ENCODE measurements at places on chromosomes 13 and 19. TPM values are rescaled to one million over a fixed set of nuclear protein-coding genes. Genes with fewer than 3 reads are reported as not detected.

DNA sequence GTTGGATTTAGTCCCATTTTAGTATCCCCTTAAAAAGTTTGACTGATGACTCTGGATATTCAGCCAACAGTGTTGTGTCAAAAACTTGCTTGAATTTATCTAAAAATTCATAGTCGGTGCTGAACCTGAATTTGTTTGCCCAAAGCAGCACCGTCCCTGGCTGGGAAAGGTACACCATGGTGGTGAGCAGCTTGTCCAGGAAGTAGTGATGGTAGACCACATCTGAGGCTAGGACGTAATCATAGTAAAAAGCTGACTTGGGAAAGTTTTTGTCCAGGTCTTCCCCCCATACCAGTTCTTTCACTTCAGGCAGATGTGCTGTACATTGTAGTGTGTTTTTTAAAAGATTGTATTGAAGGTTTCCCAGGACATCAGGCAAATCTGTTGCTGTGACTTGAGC, 8.8 kb downstream of the METTL21C start:
- H3K27ac ChIP-seq: no peak overlapping the region
- H3K36me3 ChIP-seq: no peaks in the 10 kb centered on the region
- H3K4me1 ChIP-seq: peaks cover 13% of the 10 kb centered on the region

CEACAM20 gene
- total RNA-seq: not detected

DNA sequence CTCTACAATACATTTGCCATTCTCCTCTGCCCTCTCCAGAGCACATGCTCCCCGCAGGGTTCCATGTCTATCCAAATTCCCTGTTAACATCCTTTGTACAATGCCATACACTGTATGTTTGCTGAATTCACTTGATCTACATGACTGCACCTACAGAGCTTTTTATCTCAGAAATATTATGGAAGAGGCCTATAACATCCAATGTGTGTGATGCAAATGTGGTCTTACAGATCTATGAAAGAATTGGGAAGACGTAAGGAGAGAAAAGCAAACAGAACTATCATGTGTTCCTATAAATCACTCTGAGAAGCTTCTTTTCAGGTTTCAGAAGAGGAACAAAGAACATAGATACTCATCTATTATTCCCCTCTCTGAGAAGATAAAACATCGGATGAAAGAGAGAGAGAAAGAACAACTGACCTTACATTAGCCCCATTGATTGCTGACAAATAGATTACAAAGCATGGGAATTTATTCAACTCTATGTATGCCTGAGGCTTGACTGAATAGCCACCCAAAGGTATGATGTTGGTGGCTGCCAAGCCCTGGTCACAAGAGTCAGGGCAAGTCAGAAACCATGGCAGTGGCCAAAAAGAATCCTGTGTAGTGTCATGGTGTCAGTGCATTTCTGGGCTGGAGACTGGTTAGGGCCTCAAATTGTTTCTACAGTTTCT, 425.2 kb downstream of the FOXO1 start:
- H3K4me1 ChIP-seq: peaks cover 4% of the 10 kb centered on the region
- no peak overlapping the region for H3K4me3 ChIP-seq
- H3K27me3 ChIP-seq: no peaks in the 10 kb centered on the region

DNA sequence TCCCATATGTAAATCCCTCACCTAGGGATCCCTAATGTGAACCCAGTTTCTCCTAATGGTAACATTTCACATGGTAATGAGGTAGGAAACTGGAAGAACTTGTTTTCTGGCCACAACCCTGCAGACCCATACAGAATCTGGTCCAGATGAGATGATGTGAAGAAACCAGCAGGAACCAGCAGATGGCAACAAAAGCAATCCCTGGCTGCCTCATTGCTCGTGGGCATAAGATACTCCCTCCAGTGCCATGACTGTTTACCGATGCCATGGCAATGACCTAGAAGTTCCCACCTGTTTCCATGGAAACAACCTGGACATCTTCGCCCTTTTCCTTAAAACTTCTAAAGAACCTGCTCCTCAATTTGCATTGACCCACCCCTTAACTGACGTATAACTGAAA, 1.4 kb upstream of the CD209 start:
- H3K36me3 ChIP-seq: no peaks in the 10 kb centered on the region
- H3K4me3 ChIP-seq: no peak overlapping the region
- no peak overlapping the region for H3K27ac ChIP-seq
- H3K27me3 ChIP-seq: peaks cover 2% of the 10 kb centered on the region
